ENCODE measurements at places on chromosomes 12 and 14.

DNA sequence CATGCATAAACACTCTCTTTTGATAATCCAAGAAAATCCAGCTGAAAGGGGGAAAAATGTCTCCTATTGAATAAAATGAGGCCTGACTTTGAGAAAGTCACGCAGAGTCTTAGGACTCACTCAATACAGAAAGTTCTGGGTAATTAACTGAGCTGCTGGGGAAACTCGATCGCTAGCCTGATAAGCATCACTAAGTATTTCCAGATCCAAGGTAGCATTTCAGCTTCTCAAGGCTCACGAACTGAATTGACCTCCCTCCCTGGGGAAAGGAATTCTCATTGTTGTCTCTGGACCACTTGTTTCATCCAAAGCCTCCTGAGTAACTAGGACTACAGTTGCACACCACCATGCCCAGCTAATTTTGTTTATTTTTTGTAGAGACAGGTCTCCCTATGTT, 13.8 kb upstream of the ANAPC5 start:
- DNase-seq = no peak

DNA sequence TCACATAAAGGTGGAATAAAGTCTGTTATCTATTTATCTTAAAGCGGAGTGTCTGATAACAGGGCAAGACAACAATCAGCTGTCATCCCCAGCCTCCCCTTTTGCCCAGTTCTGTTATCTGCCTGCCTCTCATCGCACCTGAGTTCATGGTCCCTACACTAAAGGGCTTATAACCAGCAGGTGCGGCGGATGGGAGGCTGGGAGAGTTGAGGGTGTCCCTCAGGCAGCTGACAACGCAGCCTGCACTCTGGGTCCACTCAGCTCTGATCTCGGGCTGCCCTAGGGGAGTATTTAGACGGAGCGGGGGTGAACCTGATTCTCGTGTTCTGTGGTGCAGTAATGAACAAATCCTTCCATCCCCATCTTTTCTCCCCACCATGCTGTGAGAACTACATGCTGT, 34.0 kb upstream of the JDP2 start:
- DNase-seq = no peak

DNA sequence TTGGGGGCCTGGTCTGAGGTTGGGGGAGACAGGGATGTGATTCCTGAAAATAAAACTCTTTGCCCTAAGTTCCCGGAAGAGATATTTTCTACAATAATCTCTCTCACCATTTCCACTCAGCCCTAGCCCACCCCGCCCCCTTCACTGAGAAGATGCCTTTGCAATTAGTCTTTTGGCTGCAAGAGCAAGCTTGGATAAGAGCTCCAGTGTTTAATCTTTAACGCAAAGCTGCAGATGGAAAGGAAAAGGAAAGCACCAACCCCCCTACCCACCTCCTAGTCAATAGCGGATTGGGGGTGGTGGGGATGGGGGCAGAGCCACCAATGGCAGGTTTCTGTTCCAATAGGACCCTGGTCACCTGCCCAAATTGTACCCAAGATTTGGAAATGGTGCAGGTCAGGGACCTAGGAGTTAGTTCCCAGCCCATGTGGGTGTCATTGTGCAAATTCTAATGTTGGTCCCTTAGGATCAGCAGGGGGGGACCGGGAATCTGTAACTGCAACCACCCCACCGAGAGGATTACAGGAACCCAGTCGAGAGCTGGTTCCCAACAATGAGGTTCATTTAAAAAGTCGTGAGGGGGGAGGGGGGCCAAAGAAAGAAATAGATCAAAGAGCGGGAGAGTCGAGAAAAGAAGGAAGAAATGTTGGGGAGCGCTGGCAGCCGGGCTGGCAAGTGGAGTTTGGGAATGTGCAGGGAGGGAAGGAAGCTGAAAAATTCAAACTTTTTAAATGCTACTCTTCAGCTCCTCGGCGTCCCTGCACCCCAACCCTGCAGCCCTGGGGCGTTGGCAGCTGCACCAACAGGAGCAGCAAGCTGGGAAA, 1.6 kb downstream of the ZFP36L1 start:
- DNase-seq = no peak

- no peak for DNase-seq
Measured at GRCh38 chr12:91718326-91718725, 427.3 kb downstream of the BTG1 start.

Measured in AG04449 (cell line).